ENCODE measurements at places on chromosomes 1 and 21.

DNA sequence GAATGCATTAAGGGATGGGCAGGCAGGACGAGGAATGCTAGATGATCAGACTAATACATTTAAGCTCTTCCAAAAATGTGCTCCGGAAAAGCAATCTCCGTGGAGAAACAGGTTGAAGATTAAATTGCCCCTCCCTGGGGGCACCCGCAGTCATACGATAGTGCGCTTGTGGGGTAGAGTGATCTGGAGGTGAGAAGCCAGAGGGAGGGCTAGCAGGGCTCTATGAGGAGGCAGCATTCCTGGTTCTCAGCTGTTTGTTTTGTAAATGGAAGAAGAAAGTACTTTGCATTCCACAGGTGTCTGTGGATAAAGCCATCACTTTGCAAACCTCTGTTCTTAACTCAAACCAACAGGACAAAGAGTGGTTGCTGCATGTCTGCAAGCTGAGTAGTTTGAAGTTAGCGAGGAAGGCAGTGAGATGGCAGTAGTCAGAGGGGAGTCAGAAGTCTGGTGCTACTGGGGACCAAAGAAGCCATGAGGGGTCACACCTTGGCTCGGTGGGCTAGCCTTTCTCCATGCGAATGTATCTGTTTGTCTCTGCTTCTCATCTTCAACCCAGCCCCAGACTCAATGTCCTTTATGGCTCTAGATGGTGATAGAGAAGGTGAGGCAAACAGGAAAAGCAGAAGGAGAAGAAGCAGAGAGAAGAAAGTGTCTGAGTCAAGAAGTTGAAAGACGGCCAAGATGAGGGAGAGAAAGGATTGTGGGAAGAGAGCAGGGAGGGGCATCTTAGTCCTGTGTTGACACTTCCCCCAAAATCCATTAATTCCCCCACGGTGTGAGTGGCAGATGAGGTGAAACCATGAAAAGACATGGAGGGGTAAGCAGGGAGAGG, 65.2 kb upstream of the GJA8 start:
- no peak for DNase-seq

GRCh38 chr1:183732236-183732880, 72.6 kb upstream of the RGL1 start:
- DNase-seq, result no peak

DNA sequence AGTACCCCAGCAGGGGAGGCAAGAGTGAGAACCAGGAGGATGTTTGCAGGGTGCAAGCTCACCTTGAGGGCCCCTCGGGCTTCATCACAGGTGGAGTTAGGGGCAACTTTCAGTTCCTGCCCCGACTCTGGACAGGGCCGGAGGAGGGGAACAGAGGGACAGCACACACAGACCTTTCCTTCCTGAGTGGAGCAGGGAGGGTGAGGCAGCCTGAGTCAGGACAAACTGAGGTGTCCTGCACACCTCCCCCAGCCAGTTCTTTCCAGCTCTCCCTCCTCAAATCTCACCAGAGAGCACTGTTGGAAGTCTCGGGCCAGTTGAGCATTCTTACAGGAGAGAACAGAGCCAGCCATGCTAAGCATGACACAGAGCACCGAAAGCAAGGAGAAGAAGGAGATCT, 1.5 kb downstream of the ENTREP3 start:
- DNase-seq, result no peak

DNA sequence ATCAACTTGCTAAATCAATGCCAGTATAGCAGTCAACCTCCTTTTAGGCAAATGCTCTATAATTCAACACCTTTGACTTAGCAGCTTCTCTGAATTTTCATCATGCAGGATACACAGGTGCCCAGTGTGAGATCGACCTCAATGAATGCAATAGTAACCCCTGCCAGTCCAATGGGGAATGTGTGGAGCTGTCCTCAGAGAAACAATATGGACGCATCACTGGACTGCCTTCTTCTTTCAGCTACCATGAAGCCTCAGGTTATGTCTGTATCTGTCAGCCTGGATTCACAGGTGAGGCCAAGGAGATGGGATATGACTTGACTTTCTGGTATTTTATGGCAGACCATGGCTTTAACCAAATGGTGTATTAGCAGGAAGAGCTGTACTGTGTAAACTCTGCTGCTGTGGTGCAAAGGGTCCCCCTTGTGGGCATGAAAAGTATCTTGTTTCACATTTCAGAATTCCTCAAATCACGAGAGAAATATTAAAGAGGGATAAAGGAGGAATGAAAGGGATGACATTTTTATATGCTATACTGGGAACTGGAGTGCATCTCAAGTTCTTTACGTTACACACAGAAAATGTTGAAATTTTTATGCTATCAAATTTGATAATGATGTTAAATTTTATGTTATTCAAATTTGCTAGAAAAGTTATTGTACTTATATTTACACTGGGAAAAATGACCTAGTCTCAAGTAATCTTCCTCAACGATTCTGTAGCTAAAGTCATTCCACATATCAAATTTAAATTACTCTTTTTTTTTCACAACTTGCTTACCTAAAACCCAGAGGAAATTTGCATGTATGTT, 88.9 kb downstream of the CRB1 start:
- DNase-seq, result no peak
